ENCODE measurements at places on chromosomes 13 and 19.

DNA sequence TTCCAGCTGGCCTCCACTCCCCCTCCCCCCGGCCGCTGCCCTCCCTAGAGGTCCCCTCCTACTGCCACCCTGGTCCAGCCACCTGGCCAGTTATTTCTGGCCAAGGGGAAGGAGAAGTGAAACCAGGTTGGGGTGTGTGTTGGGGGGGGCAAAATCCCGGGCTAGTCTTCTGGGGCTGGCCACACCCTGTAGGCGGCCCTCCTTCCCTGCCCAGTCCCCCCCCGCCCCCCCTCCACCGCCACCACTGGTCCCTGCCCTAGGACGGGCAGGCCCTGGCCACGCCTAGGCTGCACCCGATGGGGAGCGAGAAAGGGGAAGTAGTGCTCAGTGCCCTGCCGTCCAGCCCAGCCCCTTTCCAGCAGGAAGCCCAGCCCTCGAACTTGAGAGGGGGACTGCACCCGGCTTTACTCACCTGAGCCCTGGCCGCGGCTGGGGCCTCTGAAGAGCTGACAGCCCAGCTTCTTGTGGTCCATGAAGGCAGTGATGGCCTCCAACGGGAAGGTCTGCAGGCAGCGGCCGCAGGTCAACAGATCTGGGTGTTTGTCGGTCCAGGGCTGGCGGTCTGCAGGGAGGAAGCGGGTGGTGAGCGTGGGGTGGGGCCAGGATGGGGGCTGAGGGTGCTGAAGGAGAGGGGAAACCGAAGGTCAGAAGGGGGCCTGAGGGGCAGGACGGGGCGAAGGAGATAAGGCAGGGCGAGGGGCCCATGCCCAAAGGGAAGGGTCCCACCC lies 813 bp downstream of the ZNF296 start:
- DNase-seq, result peak; percentile 62

DNA sequence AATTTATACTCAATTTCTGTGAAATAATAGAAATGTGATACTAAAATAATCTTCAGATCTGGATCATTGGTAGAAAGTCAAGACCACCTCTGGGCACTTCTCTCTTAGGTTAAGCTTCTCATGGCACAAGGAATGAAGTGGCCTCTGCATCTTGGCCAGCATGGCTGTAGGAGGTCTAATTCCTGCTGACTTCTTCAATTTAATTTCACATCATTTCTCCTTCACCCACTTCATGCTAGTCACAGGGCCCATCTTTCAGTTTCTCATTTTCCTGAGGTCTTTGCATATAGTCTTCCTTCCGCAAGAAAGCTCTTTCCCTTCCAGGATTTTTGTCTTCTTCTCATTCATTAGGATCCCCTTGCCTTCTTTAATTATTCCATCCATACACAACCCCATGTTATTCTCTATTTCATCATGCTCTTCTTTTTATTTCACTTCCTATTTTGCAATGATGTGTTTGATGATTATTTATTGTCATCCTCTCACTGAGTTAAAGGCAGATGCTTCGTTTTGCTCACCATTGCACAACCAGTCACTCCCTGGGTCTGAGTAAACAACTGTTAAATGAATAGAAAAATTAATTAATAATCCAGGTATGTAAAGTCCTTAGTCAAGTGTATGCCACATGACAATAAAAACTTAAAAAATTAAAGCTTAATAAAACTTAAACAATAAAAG lies 397.4 kb downstream of the SPRY2 start:
- no peak for DNase-seq

DNA sequence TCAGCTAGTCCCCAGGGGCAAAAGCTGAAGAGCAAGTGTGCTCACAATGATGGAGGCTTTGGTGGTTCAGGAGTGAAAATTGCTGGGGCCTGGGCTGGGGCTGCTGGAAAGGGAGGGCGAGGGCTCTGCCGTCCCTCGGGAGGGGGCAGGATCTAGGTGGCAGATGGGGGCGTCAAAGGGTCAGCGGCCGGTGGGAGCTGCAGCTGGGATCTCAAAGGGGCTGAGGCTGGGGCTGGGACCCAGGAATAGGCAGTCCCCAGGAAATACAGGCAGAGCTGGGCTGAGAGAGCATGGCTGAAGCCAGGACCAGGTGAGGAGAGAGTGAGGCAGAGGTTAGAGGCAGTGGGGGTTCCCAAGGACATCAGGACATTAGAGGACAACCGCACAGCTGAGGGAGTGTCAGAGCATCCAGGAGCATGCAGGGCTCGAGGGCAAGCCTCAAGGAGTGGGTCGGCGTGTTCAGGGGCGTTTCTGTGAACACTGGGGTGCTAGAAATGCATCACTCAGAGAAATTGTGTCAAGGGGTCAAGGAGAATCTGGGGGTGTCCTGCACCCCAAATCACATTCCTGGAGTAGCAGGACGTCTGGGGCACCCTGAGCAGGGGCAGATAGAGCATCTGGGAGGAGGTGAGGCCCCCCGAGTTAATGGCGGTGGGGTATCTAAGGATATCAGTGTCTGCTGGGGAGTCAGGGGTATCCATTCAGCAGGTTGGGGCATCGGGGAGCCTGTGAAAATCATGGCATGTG lies 1.2 kb upstream of the SYNE4 start:
- no peak for DNase-seq

DNA sequence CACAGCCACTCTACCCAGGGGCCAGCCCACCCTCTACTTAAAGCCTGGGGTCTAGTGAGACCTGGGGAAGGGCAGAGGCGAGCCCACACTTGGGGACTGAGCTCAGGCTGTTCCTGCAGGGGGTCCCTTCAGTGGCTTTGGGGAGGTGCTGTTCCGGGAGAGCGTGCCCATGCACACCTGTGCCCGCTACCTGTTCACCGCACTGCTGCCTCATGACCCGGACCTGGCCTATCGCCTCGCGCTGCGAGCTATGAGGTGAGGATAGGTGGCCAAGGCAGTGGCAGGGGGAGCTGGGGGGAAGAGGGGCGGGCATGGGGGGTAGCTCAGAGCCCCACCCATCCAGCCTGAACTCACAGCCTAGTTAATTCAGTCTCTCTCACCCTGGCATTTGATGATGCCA lies 24.0 kb downstream of the ZSWIM4 start:
- no peak for DNase-seq

DNA sequence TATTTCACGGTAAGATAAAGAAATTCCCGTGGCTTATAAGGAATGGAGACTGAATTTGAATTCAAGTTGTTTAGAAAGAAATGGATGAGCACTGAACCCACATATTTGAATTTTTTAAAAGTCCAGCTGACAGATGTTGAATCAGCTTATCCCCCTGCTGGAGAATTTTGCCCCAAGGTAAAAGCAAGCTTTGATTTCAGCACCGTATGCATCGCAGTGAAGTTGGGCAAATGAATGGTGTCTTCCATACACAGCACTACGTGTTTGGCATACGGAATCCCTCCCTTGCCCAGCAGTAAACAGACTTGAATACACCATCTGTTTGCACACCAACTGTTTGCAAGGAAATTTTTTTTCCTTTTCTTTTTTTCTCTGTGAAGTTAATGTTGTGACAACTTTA lies 77.5 kb upstream of the PEG3 start:
- no peak for DNase-seq

Measured in DMS153 (cell line).